ENCODE measurements at places on chromosomes 4 and X.

DNA sequence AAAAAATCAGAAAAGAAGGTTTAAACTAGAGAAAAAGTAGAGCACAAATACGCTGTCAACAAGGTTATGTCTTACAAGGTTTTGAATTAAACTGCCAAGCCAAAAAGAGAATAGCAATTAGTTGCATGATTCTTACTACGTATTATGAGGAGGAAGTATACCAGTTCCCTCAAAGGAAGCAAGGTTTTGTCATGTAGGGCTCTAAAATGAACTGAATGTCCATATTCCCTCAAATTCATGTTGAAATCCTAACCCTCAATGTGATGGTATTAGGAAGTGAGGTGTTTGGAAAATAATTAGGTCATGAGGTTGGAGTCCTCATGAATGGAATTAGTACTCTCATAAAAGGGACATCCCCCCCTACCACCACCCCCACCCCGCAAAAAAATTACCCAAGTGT is 201.0 kb downstream of the FBXW7 start:
- DNase-seq: no peak

- no peak for DNase-seq
These were observed 23.1 kb upstream of the LRAT start for GRCh38 chr4:154720618-154721267.

GRCh38 chr4:8579526-8580320 is 469 bp upstream of the GPR78 start:
- no peak for DNase-seq

- no peak for DNase-seq
These were observed 167.4 kb upstream of the TACR3 start for GRCh38 chr4:103887191-103887590.

DNA sequence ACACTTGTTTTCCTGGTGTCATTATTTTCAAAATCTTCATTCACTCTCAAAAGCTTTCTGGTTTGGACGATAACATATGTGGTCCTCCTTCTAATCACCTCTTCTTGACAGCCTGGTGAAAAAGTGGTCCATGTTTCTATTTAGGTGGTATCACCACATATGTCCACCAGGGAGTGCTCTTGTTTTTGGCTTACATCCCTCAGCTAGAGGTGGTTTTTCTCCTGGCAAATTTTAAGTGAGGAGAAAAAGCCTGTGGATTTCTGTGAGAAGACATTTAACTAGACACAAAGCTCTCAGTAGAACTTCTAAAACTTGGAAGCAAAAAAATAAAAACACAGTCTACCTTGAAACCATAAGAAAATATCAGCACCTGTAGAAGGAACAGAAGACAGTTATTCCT is 58.0 kb upstream of the FRMPD4 start:
- DNase-seq: no peak
